Gastrocnemius medialis (tissue), 4 donors: ENCODE measurements at places on chromosomes 16 and 17. TPM values are rescaled to one million over a fixed set of nuclear protein-coding genes. Genes with fewer than 3 reads are reported as not detected.

Gene TBX4
- not detected for total RNA-seq

Gene CCL14
- 14.8 TPM for total RNA-seq

DNA sequence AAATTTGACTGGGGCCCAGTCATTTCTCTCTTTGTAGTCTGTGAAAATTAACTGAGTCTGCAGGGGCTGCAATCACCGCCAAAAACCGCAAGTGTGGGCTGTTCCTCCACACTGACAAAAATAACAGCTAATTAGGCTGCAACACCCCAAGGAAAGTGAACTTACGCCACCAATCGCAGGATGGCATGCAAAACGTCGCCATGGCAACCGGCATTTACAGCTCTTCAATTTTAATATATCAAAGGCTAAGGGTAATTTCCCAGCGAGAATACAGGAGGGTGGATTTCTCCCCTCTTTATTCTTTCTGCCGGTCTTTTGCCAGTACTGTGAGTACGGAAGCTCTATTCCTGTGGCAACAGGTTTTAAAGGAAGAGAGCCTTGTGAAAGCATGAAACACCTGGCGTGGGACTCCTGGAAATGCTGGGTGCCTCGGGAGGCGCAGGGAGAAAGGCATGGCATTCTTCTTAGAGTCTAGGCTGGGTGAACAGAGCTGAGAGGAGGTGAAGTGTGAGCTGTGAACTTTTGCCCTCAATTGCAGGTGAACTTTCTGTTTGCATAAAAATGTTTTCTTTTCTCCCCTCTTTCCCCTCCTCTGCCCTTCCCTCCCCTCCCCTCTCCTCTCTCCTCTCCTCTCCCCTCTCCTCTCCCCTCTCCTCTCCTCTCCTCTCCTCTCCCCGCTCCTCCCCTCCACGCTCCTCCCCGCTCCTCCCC lies 399.7 kb downstream of the XYLT1 start:
- no peaks in the 10 kb centered on the region for H3K27me3 ChIP-seq
- no peak for DNase-seq
- no peak overlapping the region for H3K27ac ChIP-seq
- H3K4me3 ChIP-seq: no peak overlapping the region
- no peaks in the 10 kb centered on the region for H3K4me1 ChIP-seq

Gene ARHGAP23
- total RNA-seq: 13.6 TPM

- no peaks in the 10 kb centered on the region for H3K36me3 ChIP-seq
- peaks cover 16% of the 10 kb centered on the region for H3K4me1 ChIP-seq
- H3K27ac ChIP-seq: no peak overlapping the region
These were observed 1.4 kb downstream of the PRSS8 start for GRCh38 chr16:31134091-31134571.

GRCh38 chr16:79009896-79010295 lies 590.6 kb downstream of the MAF start:
- H3K27ac ChIP-seq: no peak overlapping the region
- H3K27me3 ChIP-seq: no peaks in the 10 kb centered on the region
- H3K4me1 ChIP-seq: no peaks in the 10 kb centered on the region
- DNase-seq: no peak

- H3K27ac ChIP-seq: no peak overlapping the region
- H3K4me1 ChIP-seq: peaks cover 7% of the 10 kb centered on the region
- H3K36me3 ChIP-seq: no peaks in the 10 kb centered on the region
- no peak overlapping the region for H3K4me3 ChIP-seq
- DNase-seq: no peak
These were observed 52.2 kb downstream of the TBC1D16 start for GRCh38 chr17:79983456-79983855.

Gene AIPL1
- not detected for total RNA-seq

GRCh38 chr17:80746262-80746935 lies 201.8 kb downstream of the RPTOR start:
- peak; percentile 60 for DNase-seq
- H3K36me3 ChIP-seq: no peaks in the 10 kb centered on the region
- no peak overlapping the region for H3K4me3 ChIP-seq
- peaks cover 38% of the 10 kb centered on the region for H3K4me1 ChIP-seq
- peak overlapping the region; percentile 95 for H3K27ac ChIP-seq

Gene HSPB9
- not detected for total RNA-seq

- H3K27ac ChIP-seq: peak overlapping the region; percentile 88
- peak overlapping the region; percentile 37 for H3K4me3 ChIP-seq
- H3K4me1 ChIP-seq: peaks cover 63% of the 10 kb centered on the region
- DNase-seq: peak; percentile 96
These were observed 6.0 kb downstream of the SYNGR2 start for GRCh38 chr17:78174346-78174869.

- peaks cover 6% of the 10 kb centered on the region for H3K36me3 ChIP-seq
- peak; percentile 61 for DNase-seq
- H3K4me1 ChIP-seq: peaks cover 26% of the 10 kb centered on the region
- no peaks in the 10 kb centered on the region for H3K27me3 ChIP-seq
- H3K4me3 ChIP-seq: no peak overlapping the region
These were observed 23.9 kb downstream of the AMFR start for GRCh38 chr16:56401482-56401881.

DNA sequence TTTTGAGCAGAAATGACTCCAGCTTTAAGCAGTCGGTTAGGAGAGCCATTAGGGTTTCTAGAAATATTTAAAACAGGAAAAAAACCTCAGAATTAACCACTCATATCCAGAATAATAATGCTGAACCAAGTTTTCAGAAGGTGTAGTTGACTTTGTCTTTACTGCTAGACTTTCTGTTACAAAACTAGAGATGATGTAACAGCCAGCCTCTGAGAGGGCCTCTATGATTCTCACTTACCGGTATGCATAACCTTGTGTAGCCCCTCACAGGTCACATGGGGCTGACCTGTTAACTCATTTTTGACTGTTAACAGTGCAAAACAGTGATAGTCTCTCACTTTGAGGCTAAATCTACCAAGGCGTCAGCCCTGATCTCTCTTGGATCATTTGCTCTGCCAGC lies 74.3 kb downstream of the TEX14 start:
- H3K27ac ChIP-seq: no peak overlapping the region
- no peaks in the 10 kb centered on the region for H3K27me3 ChIP-seq
- no peak overlapping the region for H3K4me3 ChIP-seq

DNA sequence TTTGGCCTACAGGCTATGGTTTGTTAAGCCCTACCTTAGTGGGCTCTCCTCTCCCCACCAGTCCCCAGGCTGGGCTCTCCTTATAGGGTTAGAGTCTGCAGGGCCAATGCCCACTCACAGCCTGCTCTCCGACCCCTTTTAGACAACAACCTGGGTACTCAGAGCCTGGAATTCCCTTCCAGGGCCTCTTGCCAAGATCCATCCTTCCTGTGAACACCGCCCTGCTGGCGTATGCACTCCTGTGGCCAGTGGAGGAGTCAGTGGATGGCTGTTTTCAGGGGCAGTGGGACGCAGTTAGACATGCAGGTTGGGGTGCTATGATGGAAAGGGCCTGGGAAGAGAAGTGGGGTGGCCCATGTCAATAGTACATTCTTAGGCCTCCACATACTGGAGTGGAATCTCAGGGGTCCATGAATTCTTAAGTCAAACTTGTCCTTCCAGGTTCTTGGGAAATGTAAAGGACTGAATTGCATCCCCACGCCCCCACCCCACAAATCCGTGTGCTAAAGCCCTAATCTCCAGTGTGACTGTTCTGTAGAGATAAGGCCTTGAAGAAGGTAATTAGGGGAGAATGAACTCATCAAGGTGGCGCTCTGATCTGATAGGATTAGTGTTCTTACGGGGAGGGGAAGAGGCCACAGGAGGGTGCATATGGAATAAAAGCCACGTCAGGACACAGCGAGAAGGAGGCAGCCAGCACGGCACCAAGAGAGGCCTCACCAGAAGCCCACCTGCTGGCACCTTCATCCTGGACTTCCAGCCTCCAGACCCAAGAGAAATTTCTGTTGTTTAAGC lies 81.6 kb upstream of the CACNG5 start:
- H3K27ac ChIP-seq: no peak overlapping the region
- DNase-seq: no peak
- no peaks in the 10 kb centered on the region for H3K4me1 ChIP-seq
- no peaks in the 10 kb centered on the region for H3K36me3 ChIP-seq
- H3K27me3 ChIP-seq: no peaks in the 10 kb centered on the region
- H3K4me3 ChIP-seq: no peak overlapping the region

DNA sequence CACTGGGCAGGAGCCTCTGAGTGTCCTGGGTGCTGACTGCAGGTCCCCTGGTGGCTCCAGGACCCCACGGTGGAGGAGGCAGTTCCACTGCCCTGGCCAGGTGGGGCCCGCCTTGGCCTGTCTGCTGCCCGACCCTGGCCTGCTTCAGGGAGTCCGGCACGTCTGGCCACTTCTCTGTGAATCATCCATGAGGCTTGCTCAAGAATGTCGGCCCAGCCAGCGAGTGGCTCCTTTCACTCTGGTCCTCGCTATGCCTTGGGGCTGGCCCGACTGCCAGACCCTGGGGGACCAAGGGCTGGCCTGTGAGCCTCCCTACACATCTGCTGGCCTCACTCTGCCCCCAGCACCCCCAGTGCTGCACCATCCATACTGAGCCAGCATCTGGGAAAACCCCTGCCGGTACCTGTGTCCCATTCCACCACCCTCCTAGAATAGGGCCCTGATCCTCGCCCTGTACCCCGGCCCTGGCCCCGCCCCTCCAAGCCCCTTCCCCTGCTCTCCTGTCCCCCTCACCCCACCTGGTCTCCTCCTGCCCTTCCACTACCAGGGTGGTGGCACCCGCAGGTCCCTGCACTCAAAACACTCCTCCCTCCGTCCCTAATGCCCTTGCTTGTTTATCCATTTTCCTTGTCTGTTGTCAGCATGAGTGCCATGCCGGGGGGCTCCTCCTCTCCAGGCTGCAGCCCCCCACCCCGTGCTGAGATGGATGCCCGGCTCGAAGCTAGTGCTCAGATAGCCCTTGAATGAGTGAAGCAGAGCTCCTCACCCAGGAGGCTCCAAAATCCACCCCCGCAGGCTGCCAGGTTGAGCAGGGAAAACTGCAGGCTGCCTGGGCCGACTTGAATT lies 35.5 kb downstream of the ADCY7 start:
- H3K4me1 ChIP-seq: no peaks in the 10 kb centered on the region
- H3K4me3 ChIP-seq: no peak overlapping the region
- DNase-seq: no peak
- H3K27me3 ChIP-seq: no peaks in the 10 kb centered on the region
- no peaks in the 10 kb centered on the region for H3K36me3 ChIP-seq
- no peak overlapping the region for H3K27ac ChIP-seq

Gene KRT16
- not detected for total RNA-seq

DNA sequence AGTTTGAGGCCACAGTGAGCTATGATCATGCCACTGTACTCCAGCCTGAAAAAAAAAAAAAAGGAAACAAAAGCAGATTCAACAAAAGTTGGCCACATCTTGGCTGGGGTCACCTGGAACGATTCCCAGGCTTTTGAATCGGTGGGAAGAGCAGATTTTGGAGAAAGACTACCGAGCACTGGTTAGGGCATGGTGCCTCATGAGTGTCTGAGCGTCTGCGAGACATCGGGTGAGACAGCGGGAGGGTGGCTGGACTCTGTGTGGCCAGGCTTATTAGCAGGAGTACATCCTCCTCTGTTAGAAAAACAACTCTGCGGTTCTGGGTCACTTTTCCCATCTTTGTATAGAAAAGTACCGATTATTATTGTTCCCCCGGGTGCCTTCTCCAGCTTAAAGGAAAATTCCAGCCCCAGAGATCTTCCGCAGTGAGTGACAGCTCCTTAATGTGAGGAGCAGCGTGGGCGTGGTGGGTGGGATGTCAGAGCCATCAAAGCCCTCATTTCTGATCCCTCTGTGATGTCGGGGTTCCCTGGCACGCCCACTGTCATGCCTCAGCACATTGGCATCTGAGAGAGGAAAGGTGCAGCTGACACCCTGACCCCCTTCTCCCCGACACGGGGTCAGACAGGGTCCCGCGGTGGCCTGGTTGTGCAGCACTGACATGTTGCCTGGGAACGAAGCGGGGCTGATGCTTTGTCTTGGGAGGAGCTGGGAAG lies 6.9 kb downstream of the RGS9 start:
- DNase-seq: no peak
- H3K27ac ChIP-seq: no peak overlapping the region
- peaks cover 10% of the 10 kb centered on the region for H3K27me3 ChIP-seq
- peaks cover 5% of the 10 kb centered on the region for H3K4me1 ChIP-seq

- H3K36me3 ChIP-seq: no peaks in the 10 kb centered on the region
- no peaks in the 10 kb centered on the region for H3K27me3 ChIP-seq
- H3K4me1 ChIP-seq: no peaks in the 10 kb centered on the region
- no peak overlapping the region for H3K4me3 ChIP-seq
These were observed 145.7 kb downstream of the STXBP4 start for GRCh38 chr17:55114283-55114682.

Gene UTP18
- 21.9 TPM for total RNA-seq

DNA sequence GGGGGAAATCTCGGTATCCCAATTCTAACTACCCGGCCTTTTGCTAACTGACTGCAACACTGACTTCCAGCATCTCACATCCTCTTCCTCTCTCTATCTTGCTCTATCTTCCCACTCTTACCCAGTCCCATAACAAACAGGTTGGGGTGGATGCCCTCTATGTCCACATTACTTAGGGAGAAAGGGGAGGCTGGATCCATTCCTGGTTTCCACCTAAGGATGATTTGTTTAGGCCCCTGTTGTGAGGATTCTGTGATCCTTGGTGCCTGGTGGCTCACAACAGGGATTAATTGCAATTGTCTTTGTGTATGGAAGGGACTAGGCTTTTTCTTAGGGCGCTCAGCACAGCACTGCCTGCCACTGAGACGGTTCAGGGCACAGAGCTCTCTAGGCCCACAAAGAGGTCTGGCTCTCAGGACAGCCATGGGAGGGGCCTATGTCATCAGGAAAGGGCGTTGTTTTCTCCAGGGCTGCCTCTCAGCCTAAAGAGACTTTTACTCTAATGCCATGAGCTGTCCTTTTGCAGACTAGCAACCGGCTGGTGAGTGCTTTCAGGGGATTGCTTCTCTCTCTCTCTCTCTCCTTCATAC lies 612.1 kb upstream of the SALL1 start:
- no peak overlapping the region for H3K27ac ChIP-seq
- no peaks in the 10 kb centered on the region for H3K4me1 ChIP-seq
- no peaks in the 10 kb centered on the region for H3K36me3 ChIP-seq

Gene KRTAP2-2
- total RNA-seq: not detected

DNA sequence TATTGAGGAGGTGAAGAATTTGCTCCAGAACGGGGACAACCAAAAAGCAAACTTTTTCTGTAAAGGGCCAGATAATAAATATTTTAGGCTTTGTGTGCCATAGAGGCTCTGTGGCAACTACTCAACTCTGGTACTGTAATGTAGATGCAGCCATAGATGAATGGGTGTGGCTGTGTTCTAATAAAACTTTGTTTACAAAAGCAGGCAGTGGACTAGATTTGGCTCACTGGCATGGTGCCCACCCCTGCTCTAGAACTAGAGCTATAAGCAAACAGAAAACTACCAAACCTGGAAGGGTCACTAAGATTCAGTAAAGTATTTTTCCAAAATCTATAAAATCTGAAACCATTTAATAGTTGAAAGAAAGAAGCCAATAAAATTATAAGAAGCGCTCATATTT lies 24.6 kb upstream of the SMURF2 start:
- no peaks in the 10 kb centered on the region for H3K27me3 ChIP-seq
- no peaks in the 10 kb centered on the region for H3K4me1 ChIP-seq
- no peaks in the 10 kb centered on the region for H3K36me3 ChIP-seq

Gene SMIM36
- not detected for total RNA-seq

GRCh38 chr16:27199235-27199586 lies 4.1 kb upstream of the KDM8 start:
- H3K36me3 ChIP-seq: no peaks in the 10 kb centered on the region
- H3K4me1 ChIP-seq: peaks cover 6% of the 10 kb centered on the region
- no peak overlapping the region for H3K4me3 ChIP-seq
- H3K27me3 ChIP-seq: no peaks in the 10 kb centered on the region
- DNase-seq: no peak

- no peaks in the 10 kb centered on the region for H3K27me3 ChIP-seq
- peak overlapping the region; percentile 83 for H3K27ac ChIP-seq
- no peak for DNase-seq
- H3K4me1 ChIP-seq: peaks cover 18% of the 10 kb centered on the region
- H3K36me3 ChIP-seq: peaks cover 2% of the 10 kb centered on the region
These were observed 393 bp downstream of the PSMC3IP start for GRCh38 chr17:42577140-42577531.

Gene CACNB1
- total RNA-seq: 236 TPM
